Occipital lobe (tissue), 3 donors: ENCODE measurements at places on chromosomes 3 and 15. TPM values are rescaled to one million over a fixed set of nuclear protein-coding genes. Genes with fewer than 3 reads are reported as not detected.

The TJP1 gene
- total RNA-seq, result 48.7 TPM

The PDZRN3 gene
- 59.3 TPM for total RNA-seq

The CYP1A1 gene
- total RNA-seq, result 0.47 TPM

The SPINT1 gene
- 5.1 TPM for total RNA-seq
